Mucosa of gallbladder (tissue), 1 donor: ENCODE measurements at places on chromosomes 12 and 14. TPM values are rescaled to one million over a fixed set of nuclear protein-coding genes. Genes with fewer than 3 reads are reported as not detected.

Gene IAPP
- not detected for total RNA-seq

Gene BEST3
- total RNA-seq, result 0.46 TPM

Gene IL26
- not detected for total RNA-seq

Gene C12orf50
- 0.12 TPM for total RNA-seq

Gene CCDC177
- total RNA-seq, result not detected

Gene CELA1
- not detected for total RNA-seq

Gene SYCP3
- 0.32 TPM for total RNA-seq

Gene C12orf43
- total RNA-seq, result 14.7 TPM

Gene NELL2
- 12.5 TPM for total RNA-seq

Gene NPAS3
- 1.8 TPM for total RNA-seq

Gene TAS2R31
- 3.1 TPM for total RNA-seq

Gene KRT3
- not detected for total RNA-seq

Gene TUNAR
- not detected for total RNA-seq

Gene STYK1
- 12.3 TPM for total RNA-seq

Gene RBP5
- total RNA-seq, result 7.1 TPM

Gene PLCZ1
- total RNA-seq, result not detected

Gene CLIP1
- 71.6 TPM for total RNA-seq

Gene GCH1
- 9.5 TPM for total RNA-seq

Gene MYF5
- not detected for total RNA-seq

Gene EGLN3
- total RNA-seq, result 51.5 TPM

Gene NCAPD2
- 36.6 TPM for total RNA-seq

Gene KRT86
- total RNA-seq, result 1.1 TPM

Gene KRT7
- total RNA-seq, result 335 TPM

Gene PAPLN
- 17.3 TPM for total RNA-seq

Gene SLC17A8
- not detected for total RNA-seq

Gene A2ML1
- total RNA-seq, result 0.09 TPM

Gene OLR1
- total RNA-seq, result 10.1 TPM

Gene BATF
- total RNA-seq, result 5.7 TPM

Gene TCL1B
- total RNA-seq, result not detected

Gene KRT76
- total RNA-seq, result not detected

Gene FLRT2
- 20.5 TPM for total RNA-seq

Gene SLC5A8
- 0.06 TPM for total RNA-seq

Gene TMEM119
- total RNA-seq, result 10.6 TPM

Gene PTPRQ
- total RNA-seq, result 1.3 TPM

Gene SERPINA12
- not detected for total RNA-seq

Gene SLC38A4
- total RNA-seq, result 0.69 TPM

Gene CLEC2A
- not detected for total RNA-seq

Gene MYRFL
- 0.95 TPM for total RNA-seq

Gene COL2A1
- total RNA-seq, result 0.09 TPM

Gene MANSC4
- total RNA-seq, result not detected

Gene RDH5
- 43.0 TPM for total RNA-seq

Gene SDR9C7
- total RNA-seq, result not detected

Gene CEP290
- 11.5 TPM for total RNA-seq

Gene WNT1
- 0.29 TPM for total RNA-seq

Gene GPR135
- total RNA-seq, result 3.4 TPM

Gene IRF2BPL
- 70.9 TPM for total RNA-seq

Gene ATXN7L3B
- 45.9 TPM for total RNA-seq

Gene SCNN1A
- 52.7 TPM for total RNA-seq

Gene LTBR
- 180 TPM for total RNA-seq

Gene CPSF6
- total RNA-seq, result 44.7 TPM

Gene WDHD1
- 2.6 TPM for total RNA-seq
